ENCODE measurements at places on chromosomes 2 and 18.

GRCh38 chr2:215032153-215032552, 106.3 kb downstream of the ABCA12 start:
- no peak for DNase-seq

GRCh38 chr2:43360137-43360536, 133.7 kb upstream of the ZFP36L2 start:
- no peak for DNase-seq

DNA sequence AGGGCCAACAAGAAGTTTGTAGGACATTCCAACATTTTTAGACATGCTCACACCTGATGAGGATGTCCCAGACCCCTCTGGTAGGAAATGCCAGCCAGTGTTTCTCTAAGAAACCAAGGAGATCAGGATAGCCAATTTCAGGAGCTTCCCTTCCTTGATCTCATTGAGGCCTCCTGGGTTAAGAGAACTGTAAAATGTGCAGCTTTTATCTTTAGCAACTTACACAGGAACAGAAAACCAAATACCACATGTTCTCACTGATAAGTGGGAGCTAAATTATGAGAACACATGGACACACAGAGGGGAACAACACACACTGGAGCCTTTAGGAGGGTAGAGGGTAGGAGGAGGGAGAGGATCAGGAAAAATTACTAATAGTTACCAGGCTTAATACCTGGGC, 99.6 kb upstream of the MAP2 start:
- no peak for DNase-seq

GRCh38 chr2:68767031-68767961, 32.7 kb downstream of the ARHGAP25 start:
- DNase-seq, result no peak

DNA sequence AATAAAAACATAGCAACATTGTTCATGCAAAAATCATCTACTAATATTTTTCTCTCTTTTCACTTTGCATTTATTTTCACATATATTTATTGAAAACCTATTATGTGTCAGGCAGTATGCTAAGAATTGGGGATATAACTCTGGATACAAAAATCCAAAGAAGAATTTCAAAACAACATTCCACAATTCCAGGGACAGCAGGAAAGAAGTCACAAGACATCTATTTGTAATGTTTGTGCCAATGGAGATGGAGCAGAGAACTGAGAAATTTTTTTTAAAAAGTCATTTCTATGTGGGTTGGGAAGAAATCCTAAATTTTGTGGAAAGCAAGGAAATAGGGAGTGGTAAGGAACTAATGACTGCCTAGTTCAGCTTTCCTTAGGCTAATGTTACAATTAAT, 128.6 kb upstream of the TLK1 start:
- no peak for DNase-seq

GRCh38 chr2:73931531-73932500, 5.1 kb downstream of the DGUOK start:
- no peak for DNase-seq

- DNase-seq, result no peak
Observed at GRCh38 chr2:12737738-12738485, 21.2 kb downstream of the TRIB2 start.

GRCh38 chr18:23143815-23144261, 8.6 kb downstream of the CABLES1 start:
- no peak for DNase-seq

- no peak for DNase-seq
Observed at GRCh38 chr2:99644419-99644787, 154.6 kb upstream of the REV1 start.

DNA sequence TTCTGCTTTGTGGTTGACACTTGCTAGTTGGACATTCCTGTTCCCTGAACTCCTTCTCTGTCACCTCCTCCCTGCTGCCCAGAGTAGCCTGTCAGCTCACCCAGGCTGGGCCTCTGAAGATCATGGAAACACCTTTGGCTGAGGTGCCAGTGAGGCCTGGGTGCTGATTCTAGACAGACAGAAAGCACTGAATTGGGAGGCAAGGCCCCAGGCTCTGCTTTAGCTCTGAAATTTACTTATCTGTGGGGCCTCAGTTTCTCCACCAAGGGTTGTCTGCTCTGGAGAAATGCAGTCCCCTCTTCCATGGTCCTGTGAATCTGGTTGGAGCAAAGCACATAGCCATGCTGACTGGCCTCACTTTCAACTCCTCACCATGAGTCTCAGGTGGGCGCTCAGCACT, 104.6 kb upstream of the SIX3 start:
- no peak for DNase-seq

GRCh38 chr2:53490659-53491058, 276.9 kb upstream of the CHAC2 start:
- no peak for DNase-seq

DNA sequence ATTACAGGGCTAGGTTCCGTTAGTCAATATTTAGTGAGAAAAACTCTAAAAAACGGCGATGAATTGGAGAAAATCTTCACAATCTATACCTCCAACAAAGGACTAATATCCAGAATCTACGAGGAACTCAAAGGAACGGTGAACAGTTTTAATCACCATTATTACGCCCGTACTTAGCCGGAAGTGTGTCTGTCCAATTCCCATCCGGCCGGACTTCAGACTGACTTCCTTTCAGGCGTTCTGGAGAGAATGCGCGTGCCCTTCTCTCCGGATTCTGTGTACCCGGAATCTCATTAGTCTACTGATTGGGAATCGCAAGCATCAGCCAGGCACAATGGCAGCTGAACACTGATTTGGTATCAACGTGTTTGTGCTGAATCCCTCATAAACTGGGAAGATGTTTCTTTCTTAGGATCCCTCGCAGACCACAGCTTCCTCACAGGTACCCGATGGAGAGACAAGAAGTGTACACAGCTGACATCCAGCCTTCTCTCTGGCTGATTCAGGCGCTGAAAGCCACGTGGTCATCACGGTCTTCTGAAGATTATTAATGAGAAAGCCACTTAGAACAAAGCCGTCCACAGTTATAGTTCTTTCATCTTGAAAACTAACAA, 239.9 kb downstream of the ZNF516 start:
- no peak for DNase-seq

DNA sequence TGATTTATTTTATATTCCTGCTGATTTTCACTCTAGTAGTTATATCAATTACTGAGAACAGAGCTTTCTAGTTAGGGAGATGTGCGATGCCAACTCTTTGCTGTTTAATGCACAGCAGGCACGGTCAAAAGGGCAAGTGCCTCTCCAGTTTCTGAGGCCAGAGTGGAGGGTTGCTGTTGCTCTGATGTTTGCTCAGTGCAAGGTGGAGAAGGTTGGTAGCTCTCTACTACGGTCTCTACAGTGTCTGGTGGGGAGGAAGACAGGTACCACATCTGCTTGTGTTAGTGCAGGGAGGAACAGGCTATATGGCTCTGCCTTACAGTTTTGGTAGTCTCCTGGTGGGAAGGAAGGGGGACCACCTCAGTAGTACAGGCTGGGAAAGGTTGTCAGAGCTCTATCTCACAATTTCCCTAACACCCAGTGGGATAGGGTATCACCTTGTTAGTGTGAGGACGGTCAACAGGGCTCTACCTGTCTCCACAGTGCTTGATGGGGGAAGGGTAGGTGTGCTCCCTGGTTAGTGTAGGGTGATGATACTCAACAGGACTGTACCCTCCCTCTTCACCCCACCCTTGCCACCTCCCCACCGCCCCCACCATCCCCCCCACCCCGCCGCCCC, 85.9 kb downstream of the FANCL start:
- DNase-seq, result no peak

DNA sequence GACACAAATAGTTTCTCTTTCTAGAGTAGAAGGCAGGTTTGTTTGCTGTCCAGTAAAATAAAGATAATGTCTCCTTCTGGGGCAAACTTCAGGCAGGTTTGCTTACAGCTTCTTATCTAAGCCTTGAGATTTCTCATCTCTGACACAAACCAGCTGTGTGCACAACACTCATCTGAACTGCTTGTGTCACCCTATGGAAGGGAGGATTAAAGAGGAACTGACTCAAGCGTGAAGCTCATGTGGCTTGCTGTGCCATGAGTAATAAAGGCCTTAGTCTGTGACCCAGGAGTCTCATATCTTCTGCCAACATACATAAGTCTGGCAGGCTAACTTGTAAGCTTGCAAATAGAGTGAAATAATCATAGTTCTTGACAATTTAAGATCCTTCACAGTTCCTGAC, 24.2 kb upstream of the CPO start:
- peak; percentile 9 for DNase-seq

GRCh38 chr2:33421820-33422219, 54.6 kb upstream of the RASGRP3 start:
- no peak for DNase-seq

DNA sequence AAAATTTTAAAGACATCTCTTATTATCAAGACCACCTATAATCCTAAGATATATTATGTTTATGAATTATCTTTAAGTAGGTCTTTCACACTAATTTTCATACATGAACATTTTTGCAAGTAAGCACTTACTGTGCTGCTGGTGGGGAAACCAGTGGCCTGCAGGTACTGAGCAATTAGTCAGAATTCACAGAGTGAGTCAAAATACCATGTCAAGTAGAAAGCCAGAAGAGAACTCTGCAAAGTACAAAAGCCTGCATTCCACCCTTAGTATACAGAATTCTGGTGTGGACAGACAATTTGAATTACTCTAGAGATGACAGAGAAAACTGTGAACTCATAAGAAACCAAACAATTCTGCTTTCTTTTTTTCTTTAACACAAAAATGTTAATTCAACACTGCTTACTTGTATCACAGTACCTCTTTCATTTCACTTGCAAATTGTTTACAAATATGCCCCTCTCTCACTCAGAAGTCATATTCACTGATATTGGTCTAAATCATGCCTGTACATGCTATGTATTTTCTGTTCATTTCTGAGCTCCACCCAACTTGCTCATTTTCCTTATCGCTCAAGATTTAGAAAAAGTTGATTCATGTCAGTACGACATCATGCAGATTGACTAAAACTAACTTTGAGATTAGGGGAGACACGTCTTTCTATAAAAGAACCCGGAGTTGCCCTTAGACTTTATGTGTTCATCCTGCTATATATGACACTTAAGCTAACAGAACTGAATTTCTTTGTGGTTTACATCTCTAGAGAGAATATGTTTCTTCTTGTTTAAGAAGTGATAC, 182.9 kb downstream of the IKZF2 start:
- no peak for DNase-seq

GRCh38 chr18:33212363-33212762, 228.2 kb downstream of the CCDC178 start:
- DNase-seq, result no peak

DNA sequence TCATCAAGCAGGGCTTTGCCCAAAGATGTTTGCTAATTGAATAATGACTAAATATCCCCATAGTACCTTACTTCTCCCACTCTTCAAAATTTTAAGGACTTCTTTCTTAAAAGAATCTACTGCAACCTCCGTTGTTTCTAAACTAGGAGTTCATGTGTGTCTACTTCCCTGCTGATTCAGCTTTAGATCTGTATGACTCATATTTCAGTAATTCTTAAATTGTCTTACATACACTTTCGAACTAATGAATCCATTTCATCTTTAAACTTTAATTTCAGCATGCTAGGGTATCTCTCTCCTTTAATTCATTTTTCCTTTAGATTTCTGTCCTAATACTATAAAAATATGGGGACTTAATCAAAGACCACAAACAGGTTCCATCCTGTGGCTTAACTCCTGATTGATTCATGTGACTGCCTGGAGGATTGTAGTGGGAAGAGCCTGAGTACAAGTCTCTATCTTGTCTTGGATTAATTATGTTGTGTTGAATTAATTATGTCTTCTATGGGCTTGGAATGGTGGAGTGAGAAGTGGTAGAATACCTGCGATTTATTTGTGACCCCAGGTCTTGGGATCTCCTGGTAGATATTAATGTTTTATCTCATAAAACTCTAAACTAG, 24.9 kb upstream of the COL5A2 start:
- no peak for DNase-seq

DNA sequence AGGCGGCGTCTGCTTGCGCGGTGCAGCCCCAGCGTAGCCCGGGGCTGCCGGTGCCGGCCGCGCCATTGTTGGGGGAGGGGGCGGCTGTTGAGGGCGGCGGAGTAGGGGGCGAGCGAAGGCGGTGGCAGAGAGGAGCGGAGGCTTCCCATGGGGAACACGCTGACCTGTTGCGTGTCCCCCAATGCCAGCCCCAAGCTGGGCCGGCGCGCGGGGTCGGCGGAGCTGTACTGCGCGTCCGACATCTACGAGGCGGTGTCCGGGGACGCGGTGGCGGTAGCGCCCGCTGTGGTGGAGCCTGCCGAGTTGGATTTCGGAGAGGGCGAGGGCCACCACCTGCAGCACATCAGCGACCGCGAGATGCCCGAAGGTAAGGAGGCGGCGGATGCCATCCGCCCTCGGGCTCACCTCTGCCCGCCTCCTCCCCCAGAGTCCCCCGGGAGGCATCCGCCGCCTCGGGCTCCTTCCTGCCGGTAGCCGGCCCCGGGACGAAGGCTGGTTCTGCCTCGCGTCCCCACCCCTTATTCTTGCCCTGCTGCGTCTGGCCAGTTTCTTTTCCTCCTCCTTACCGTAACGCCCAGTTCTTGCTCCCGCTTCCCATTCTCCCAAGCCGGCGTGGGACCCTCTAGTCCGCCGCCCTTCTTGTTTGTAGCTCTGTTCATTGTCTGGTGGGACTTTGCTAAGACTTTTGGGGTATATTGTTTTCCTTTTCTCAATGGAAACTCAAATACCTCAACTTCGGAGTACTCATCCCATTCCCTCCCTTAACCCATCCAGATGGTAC, 500 bp downstream of the CCNYL1 start:
- DNase-seq, result peak; percentile 60

- no peak for DNase-seq
Observed at GRCh38 chr18:26008096-26008495, 82.3 kb downstream of the SS18 start.

- peak; percentile 81 for DNase-seq
Observed at GRCh38 chr2:119431155-119431975, at the start of gene TMEM37. TMEM37 (plus strand) TSS chr2:119431854; CDS start chr2:119431904, 50 bp downstream.

GRCh38 chr2:31000970-31001369, 137.3 kb downstream of the GALNT14 start:
- DNase-seq, result no peak

DNA sequence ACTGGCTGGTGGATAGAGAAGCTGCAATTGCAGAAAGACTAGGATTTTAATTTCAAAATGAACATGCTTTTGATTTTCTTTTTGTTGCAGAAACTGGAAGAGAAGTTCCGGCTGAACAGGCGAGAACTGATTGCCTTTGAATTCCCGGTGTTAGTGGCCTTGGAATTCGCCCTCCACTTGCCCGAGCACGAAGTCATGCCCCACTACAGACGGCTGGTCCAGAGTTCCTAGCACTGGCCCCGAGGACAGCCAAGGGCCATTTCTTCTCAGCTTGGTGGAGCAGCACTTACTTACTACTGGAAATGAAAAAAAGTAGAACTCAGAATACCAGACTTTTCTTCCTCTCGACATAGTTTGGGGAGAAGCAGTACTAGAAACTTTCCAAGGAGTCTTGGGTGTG, 121.9 kb downstream of the CABLES1 start:
- DNase-seq, result no peak

- DNase-seq, result no peak
Observed at GRCh38 chr18:11279461-11279860, 130.1 kb upstream of the PIEZO2 start.

- DNase-seq, result no peak
Observed at GRCh38 chr2:236776695-236777251, 207.1 kb downstream of the ACKR3 start.
